Stimulated activated CD8-positive, alpha-beta memory T cell treated with anti-CD3 and anti-CD28 coated beads, Interleukin-7, amount 100 ng/mL, for 4 hours (primary cell): ENCODE measurements at places on chromosomes 12 and 14.

- no peak for DNase-seq
Measured at GRCh38 chr14:90651271-90651804, 164.9 kb downstream of the TTC7B start.

- DNase-seq: no peak
Measured at GRCh38 chr14:82345184-82345583, 811.5 kb upstream of the SEL1L start.

- DNase-seq: no peak
Measured at GRCh38 chr12:98228683-98229539, 286.5 kb upstream of the TMPO start.

DNA sequence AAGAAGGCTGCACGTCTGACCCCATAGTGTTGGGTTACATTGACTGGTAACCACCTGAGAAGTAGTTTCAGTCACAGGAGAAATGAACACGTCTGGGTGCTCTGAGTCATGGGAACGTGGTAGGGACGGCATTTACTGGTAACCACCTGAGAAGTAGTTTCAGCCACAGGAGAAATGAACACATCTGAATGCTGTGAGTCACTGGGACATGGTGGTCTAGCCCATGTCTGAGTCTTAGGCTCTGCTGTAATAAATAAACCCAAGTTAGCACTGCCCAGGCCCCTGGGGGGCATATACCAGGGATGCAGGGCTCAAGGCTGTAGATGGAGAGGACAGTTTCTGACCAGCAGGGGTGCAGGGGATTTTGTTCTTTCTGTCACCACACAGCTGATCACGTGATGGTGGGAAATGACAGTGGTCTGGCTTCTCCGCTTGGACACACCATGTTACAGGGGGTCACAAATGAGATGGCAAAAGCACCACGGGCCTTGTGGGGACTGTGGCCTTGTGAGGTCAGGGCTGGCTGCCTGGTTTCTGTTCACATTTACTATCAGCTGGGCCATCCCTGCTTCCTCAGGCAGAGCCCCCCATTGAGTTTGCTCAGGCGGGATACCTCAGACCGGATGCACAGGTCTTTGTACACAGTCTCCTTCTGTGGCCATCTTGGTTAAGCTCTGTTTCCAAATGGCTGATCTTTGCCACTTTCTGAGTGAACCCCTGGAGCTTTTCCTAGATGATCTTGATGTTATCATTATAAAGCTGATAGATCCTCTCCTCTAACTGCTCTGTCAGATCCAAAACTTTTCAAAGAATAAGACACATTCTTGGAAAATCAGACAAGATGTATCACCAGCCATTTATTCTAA lies 9.8 kb upstream of the C12orf42 start:
- DNase-seq: peak; percentile 18

DNA sequence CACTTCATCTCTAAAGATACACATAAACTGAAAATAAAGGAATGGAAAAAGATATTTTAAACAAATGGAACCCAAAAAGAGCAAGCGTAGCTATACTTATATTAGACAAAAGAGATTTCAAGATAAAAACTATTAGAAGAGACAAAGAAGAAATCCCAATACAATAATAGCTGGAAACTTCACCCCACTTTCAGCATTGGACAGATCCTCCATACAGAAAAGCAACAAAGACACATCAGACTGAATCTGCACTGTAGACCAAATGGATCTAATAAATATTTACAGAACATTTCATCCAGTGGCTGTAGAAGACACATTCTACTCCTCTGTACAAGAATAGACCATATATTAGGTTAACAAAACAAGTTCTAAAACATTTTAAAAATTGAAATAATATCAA lies 117.6 kb upstream of the PDE3A start:
- no peak for DNase-seq

- DNase-seq: no peak
Measured at GRCh38 chr12:85036234-85036707, at the start of the genes LRRIQ1 and TSPAN19. Gene LRRIQ1, plus strand, starts transcription at chr12:85036351. Its CDS starts 1,826 bp downstream, at chr12:85038177. Gene TSPAN19, minus strand, starts transcription at chr12:85036277. Its CDS starts 6,331 bp downstream, at chr12:85029946.

DNA sequence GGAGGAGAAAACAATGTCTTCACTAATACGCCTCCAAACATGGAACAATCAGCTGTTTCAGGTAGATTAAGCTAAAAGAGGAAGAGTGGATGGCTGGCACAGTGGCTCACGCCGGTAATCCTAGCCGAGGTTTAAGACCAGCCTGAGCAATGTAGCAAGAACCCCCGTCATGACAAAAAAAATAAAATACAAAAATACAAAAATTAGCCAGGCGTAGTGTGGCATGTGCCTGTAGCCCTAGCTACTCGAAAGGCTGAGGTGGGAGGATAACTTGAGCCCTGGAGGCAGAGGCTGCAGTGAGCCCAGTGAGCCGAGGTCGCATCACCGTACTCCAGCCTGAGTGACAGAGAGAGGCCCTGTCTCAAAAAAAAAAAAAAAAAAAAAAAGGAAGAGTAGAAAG lies 1.2 kb upstream of the MED13L start:
- no peak for DNase-seq
